Activated CD8-positive, alpha-beta memory T cell treated with anti-CD3 and anti-CD28 coated beads for 4 hours (primary cell): ENCODE measurements at places on chromosomes 1 and 21.

DNA sequence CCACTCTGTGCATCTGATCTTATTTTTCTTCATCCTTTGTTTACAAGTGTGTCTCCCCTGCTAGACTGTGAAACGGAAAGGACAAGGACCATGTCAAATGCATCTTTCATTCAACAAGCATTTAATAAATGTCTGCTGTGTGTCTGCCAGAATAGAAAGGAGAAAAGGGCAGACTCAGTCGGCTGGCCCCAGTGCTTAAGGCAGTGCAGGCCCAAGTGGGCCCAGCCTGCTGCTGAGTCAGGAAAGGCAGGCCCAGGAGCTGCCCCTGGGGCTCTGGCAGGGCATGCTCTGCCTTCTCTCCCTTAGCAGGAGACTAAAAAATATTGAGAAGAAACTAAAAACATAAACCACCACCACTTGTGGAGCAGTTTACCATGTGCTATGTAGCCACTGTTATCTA is 38.1 kb downstream of the PLEKHA6 start:
- no peak for DNase-seq

GRCh38 chr1:214463596-214463995 is 87.8 kb downstream of the PTPN14 start:
- DNase-seq, result no peak

- no peak for DNase-seq
Measured at GRCh38 chr1:90501281-90501680, 215.8 kb downstream of the BARHL2 start.

DNA sequence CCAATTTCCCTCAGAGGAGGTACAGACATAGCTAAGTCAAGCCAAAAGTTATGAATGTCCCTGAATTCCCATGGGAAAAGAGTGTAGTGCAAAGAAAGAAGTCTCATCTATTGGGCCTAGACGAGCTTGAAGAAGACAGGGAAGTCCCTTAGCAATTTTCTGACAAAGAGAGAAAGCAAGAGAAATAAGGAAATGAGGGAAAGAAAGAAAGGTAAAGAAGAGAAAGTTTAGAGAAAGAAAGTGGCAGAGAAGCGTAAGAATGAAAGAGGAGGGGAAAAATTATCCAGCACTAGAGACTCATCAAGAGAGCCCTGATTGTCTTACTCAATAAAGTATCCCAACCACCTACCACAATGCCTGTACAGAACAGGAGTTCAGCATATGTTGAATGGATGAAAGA is 40.6 kb upstream of the FOXD3 start:
- DNase-seq, result no peak

DNA sequence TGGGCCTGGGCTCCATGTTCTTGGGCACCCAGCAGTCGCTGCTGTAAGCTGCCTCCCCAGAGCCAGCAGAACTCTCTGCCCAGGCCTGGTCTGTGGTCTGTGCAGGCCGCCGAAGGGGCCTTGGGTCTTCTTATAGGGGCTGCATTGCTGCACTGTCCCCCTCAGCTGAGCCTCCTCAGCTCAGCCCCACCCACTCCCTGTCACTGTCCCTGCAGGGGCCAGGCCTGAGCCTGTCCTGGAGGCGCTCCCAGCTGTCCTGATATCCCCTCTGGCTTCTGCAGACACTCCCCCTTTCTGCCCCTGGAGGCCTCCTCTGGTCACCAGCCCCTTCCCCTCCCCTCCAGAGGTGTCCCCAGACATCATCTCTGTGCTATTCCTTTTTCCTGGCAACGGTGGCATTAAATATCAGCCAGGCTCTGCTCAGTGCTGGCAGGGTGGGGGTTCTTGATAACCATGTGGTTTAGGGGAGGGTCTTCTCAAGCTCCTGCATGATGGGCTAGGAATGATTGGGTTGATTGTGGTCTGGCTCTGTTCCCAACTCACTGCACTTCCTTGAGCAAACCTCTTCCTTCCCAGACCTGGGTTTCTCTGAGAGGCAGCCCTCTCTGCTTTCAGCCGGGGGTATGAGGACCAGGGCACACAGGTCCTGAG is 3.7 kb upstream of the FOXO6 start:
- no peak for DNase-seq

DNA sequence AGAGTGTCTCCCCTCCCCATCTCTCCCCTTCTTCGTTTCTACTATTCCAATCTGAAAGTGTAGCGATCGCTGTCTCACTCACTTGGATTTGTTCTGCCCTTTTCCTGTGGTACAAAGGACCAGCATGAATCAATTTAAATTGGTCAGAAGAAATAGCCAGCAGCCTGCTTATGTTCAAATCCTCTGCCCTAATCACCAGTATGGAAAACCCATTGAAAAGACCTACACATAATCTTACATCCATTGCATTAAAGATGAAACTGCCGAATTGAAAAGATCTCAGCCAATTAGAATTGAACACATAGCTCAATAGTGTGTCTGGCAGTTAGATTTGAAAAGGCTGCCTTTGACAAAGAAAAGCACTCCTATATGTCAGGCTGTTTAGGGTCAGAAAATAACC is 122.6 kb downstream of the TNNI3K start:
- DNase-seq, result no peak

- no peak for DNase-seq
Measured at GRCh38 chr1:63955370-63956145, 181.7 kb downstream of the ROR1 start.

- no peak for DNase-seq
Measured at GRCh38 chr1:247561711-247562110, 12.8 kb downstream of the GCSAML start.

DNA sequence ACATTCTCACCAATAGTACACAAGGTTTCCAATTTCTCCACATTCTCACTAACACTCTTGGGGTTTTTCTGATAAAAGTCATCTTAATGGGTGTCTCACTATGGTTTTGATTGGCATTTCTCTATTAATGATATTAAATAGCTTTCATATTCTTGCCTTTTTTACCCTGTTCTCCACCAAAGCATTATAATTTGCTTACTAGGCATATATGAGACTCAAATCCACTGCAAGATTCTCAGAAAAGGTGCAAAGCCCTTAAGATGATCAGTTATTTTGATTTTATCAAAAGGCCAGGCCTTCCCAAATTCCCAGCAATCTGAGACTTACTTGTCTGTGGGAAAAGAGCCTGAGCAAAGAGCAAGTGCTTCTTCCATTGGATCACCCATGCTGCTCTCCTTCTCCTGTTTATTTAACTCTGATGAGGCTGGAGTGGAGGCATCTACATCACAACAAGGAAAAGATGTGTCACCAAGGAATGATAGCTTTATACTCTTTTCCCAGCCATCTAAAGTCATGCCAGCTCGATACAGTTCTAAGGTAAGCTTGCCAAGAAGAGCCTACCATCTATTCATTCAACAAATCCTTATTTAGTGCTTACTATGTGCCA is 24.6 kb downstream of the CLSPN start:
- no peak for DNase-seq

GRCh38 chr1:245322673-245323072 is 167.9 kb downstream of the KIF26B start:
- no peak for DNase-seq

DNA sequence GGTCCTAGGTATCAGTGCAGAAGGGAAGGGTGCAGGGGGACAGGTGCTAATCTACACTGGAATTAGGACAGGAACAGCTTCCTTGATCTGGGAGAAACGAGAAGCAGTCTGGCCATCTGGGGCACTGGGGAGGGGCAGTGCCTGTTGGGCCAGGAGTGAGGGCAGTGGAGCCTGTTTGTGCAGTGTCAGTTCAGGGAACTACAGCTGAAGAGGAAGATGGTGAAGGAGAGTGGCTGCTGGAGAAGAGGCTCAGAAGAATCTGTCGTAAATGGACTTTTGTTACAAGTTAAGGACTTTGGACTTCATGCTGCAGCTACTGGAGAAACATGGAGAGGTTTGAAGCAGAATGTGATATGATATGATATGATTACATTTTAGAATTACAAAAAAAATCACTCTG is 3.2 kb upstream of the TNFSF4 start:
- DNase-seq, result no peak

DNA sequence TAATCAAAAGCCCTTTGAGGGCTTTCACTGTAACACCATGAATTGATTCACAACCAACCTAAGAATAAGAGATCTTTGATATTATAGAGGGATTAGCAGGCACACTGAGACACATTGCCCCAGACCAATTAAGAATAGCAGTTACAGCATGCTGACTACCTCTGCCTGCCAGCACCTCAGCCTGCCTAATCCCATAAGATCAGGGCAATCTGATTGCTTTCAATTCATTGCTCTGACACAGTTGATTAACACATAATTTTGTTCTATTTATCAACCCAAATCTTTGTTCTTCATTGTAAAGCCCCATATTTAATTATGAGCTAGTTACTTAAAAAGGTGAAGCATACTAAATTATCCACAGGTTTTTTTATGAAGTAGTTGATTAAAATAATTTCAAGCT is 548.8 kb upstream of the ZP4 start:
- no peak for DNase-seq

DNA sequence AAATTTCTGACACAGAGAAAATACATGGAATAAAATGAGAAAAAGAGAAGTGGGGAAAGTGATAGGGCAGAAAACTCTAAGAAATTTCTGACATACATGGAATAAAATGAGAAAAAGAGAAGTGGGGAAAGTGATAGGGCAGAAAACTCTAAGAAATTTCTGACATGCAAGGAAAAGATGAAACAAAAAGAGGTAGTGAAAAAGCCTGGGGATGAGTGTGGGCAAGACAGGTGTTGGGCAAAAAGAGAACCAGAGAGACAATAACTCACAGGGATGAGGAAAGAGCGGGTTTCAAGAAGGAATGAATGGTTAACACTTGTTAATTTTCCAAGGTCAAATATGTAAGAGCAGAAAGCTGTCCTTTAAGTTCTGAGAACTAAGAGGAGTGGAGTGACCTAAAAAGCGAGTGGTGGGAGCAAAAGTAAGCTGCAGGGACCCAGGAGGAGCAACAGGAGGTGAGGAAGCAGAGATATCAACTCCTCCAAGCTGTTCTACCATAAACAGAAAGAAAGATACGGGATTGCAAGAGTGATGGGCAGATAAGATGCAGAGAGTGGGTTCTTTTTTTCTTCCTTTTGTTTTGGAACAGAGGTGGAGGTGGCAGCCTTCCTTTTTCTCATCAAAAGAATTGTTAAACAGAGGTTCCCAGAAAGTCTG is 29.9 kb upstream of the EXO1 start:
- DNase-seq, result no peak
